ENCODE measurements at places on chromosomes 3 and 15.

DNA sequence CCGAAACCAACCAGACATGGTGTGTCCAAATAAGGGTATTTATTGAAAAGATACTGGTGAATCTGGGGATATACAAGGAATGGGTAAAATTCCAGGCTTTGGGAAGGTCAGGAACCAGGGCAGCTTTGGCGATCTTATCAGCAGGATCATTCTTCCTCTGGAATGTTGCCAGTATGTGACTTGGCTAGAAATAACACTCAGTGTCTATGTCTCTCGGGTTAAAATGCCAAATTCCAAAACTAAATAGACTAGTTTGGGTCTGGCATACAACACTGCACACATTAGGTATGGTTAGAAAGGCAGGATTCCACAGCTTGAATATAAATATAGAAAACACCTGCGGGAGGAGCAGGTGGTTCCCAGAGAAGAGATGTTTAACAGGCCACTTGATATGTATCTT, 220.2 kb upstream of the CD96 start:
- no peak for DNase-seq

DNA sequence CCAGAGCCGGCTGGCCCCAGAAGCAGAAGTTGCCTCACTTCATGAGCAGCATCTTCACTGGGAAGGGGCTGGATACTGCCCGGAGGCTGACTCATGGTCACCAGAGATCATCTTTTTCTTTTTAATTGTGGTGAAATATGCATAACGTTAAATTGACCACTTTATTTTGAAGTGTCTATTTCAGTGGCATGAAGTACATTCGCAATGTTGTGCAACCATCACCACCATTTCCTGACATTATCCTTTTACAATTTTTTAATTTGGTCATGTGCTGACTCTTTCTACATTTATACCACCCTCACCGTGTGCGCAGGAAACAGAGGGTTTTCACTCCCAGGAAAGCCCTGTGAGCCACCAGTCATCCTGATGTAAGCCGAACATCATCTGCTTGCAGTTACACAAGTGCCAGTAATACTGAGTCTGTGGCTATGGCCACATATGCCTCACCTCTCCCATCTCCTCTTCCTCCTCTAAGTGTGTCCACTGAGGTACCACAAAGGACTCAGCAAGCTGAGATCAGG, 51.6 kb upstream of the ABHD17C start:
- DNase-seq: no peak

GRCh38 chr3:65963787-65964677, 74.7 kb downstream of the MAGI1 start:
- DNase-seq: no peak

DNA sequence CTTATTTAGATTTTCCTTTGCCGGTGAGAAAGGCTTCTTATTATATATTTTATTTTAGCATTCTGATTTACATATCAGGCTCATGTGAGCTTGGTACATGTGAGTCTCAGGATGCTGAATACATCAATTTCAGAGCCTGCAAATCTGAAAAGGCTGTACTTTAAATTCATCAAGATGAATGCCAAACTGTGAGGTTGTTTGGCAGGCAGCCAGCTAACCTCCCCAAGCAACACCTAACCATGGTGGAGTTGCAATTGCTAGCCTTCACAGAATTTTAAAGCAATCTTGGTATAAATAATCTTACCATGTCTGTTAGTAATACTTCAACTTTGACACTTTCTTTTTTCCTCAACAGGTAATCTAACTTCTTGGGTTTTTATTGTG, 252.5 kb downstream of the CDIN1 start:
- DNase-seq: no peak

DNA sequence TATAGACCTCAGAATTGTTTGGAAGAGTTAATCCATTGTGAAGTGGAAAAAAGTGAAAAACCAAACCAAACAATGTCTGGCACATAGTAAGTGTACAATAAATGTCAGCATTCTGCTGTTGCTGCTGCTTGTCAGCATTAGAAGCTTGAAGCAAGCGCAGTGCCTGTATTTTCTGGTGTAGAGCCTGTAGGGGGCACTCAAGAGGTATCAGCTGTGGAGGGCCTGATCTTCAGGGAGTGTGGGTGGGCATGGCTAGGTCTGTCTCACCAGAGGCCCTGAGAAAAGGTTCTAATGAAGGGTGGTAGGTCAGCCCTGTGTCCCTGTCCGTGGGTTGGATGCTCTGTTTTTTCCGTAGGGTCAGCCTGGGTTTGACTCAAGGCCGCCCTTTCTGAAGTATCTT, 3.6 kb downstream of the ADAMTSL3 start:
- no peak for DNase-seq

- DNase-seq: no peak
Measured at GRCh38 chr15:25882466-25882865, 19.3 kb upstream of the ATP10A start.

DNA sequence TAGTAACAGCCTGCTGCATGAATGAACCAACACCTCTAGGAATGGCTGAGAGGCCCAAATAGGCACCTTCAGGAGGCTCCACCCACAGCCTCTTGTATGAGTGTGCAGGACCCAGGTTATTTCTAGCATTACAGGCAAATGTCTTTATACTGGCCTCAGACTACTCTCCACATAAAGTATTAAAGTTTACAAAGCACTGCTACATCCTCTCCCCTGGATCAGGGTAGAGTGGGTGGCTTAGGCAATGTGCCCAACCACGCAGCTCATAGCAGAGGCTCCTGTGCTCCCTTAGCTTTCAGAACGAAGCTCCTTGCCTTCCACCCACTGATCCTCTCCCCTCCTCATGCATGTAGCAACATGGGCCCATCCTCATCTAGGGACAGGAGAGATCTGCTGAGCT, 16.3 kb downstream of the TMEM43 start:
- DNase-seq: no peak

DNA sequence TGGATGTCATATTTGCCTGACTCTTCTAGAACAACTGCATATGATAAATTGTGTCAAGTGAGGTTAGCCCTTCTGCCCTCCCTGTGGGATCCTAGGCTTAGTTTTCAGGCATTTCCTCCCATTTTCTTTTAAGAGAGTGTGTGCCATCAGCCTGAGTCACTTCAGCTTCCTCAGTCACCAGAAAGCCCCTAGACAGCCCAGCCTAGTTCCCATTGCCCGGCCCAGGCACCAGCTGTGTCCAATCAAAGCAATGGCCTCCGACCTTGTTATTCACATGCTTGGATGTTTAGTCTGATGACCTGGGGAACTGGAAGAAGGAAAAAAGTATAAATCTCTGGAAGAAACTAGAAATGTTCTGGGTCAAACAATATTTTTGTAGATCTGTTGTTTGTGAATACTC, 221.9 kb upstream of the LRIG1 start:
- no peak for DNase-seq

DNA sequence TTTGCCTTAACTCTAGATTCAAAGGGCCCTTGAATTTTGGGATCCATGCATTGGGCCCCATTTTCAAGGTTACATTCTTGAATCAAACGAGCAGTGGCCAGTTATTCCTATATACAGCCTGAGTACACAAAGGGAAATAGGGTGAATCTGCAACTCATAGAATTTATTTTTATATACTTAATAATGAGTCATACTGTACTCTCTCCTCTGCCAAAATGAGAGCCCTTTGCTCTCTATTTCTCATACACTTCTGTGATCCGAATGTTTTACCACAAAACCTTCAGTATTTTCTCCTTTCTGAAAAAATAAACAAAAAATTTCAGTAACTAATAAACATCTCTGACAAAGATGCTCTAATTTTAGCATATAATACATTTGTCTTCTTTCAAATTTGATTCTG, 116.7 kb downstream of the SERPINI1 start:
- no peak for DNase-seq

GRCh38 chr15:67506775-67507747, 13.9 kb upstream of the C15orf61 start:
- no peak for DNase-seq

DNA sequence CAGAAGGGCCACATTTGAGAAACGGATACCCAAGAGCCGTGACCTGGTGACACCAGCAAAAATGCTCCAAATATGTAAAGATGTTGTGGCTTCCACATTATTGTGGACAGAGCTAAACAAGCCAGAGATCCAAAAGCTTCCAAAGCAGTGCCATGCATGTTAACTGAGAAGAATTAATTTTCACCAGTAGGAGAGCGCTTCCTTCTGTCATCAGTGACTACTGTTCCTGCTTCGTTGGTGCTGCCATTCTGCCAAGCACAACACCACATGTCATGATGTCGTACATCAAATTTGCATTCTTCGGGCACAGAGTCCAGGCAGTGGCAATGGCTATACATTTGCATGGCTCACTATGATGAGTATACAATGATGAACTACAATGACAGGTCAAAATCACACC, 19.1 kb upstream of the CHST2 start:
- DNase-seq: no peak

GRCh38 chr15:73323956-73324355, 44.8 kb downstream of the HCN4 start:
- DNase-seq: no peak

GRCh38 chr3:171407759-171408158, 52.4 kb downstream of the TNIK start:
- DNase-seq: no peak

DNA sequence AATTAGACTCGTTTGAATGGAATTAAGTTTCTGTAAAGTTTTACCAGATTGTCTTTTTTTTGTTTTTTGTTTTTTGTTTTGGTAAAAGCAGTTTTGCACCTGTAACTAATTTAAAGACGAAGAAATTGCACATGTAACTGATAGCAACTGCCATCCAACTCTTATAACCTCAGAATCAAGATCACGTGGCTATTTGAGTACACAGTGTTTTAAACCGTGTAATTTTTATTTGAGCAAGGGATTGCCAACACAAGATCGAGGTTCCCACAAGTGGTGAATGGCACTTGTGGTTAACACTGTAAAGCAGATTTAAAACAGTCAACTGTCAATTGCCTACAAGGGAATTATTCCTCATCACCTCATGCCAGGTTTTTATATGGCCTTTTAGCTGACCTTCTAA, 67.3 kb downstream of the PPARG start:
- DNase-seq: no peak

DNA sequence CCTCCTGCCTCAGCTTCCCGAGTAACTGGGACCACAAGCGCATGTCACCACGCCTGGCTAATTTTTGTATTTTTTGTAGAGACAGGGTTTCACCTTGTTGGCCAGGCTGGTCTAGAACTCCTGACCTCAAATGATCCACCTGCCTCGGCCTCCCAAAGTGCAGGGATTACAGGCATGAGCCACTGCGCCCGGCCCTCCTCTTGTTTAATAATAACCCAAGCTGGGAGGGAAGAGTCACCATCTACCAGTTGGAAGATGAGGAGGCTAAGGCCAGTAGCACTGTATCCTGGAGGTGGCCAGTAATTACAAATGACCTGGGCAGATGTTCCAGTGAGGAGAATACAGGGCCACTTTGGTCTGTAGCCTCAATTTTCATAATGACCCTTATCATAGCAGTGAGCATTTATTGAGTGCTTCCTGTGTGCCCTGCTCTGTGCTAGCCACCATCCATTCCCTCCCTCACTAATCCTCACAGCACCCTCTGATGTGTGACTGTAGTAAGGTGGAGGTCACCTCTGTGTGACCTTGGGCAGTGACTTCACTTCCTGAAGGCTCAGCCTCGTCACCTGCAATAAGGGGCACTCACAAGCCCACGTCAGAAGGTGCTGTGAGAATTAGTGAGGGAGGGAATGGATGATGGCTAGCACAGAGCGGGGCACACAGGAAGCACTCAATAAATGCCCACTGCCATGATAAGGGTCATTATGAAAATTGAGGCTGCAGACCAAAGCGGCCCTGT, 64.2 kb downstream of the ABTB1 start:
- DNase-seq: no peak

GRCh38 chr3:186375443-186375842, 13.4 kb upstream of the DGKG start:
- DNase-seq: no peak

DNA sequence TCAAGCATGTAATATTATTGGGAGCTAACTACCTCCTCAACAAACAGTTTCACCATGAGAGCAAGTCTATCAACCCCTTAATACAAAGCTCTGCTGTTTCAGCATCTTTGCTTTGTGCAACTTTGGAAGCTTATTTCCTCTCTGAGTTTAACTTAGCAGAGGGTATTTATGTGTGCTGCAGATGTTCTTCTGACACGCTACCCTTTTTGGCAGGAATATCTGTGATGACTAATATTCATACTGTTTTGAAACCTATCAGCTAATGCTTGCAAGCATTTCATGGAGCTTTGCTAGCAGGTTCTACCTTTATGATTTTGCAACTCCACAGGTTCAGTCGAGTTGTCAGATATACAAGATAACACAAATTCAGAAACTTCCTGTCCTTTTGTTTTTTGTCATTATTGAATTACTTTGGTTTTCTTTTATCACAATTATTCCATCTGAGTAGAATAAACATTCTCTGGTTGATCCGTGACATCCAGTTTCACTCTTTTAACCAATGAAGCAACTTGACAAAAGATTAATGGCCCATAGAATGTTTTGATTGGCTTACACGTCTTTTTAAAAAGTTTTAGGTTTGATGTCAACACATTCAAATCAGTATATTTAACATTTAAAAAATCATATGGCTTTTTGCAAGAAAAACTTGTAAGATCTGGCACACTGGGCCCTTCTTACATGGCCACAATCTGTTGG, 1.7 kb upstream of the SLC9A9 start:
- peak; percentile 61 for DNase-seq

- peak; percentile 26 for DNase-seq
Measured at GRCh38 chr3:128950223-128950938, 43.5 kb downstream of the CFAP92 start.

DNA sequence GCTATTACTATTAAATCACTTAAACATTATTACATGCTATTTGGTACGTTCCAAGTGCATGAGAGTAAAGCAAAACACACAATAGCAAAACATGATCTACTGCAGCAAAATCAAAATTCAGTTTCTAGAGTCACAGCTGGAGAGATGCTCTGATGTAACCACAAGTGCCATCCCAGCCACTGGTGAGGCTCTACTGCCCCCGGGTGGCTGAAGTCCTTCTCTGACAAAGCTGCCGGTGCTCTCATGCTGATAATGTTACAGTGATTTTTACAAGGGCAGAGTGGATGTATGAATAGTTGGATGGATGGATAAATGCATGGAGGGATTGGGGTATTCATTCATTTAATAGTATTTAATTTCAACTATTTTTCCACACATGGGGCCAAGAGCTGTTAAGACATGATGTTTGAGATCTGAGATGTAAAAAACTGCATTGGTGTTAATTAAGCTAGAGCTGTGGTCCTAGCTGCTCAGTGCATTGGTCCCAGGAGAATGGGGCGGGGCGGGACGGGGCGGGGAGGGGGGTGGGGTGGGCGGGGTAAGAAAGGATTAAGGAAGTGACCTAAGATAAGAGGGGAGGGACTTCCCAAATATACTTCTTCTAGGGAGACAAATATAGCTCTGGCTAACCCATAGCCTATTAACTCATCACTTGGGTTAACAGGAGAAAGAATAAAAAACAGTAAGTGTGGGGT, 5.3 kb upstream of the SPESP1 start:
- DNase-seq: peak; percentile 70

DNA sequence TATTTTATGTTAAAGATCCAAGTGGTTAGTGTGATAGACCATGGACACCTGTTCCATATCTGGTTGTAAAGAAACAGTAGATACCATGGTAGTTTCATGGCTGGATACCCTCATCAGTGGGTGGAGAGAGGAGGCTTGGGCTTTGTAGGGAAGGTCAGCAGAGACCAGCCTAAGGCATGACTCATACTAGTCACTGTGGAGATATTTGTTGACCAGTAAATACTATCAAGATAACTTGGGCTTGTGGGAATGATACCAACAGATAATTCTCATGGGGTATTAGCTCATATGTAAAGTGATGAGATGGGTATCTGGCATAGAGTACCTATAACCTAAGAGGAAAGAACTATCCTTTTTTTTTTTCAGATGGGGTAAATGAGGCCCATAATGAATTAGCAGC, 354.5 kb downstream of the CACNA2D3 start:
- no peak for DNase-seq

All from NCI-H1694 (cell line).